ENCODE measurements at places on chromosomes 1 and 21.

- no peak for DNase-seq
Measured at GRCh38 chr1:234463749-234464148, 15.2 kb downstream of the TARBP1 start.

DNA sequence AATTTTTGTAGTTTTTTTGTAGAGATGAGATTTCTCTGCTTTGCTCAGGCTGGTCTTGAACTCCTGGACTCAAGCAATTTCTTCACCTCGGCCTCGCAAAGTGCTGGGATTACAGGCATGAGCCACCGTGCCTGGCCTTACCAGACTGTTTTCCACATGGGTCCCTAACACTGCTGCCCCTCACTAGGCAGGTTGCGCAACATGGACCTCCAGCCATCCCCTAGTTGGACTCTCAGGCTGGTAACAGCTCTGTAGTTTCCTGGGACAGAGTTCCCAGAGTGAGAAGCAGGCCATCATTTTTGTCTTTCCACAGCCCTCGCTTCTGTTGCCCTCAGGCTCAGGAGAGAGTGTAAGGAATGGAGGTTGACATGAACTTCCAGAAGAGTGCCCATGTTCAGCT, 156.1 kb downstream of the CTH start:
- DNase-seq, result no peak

DNA sequence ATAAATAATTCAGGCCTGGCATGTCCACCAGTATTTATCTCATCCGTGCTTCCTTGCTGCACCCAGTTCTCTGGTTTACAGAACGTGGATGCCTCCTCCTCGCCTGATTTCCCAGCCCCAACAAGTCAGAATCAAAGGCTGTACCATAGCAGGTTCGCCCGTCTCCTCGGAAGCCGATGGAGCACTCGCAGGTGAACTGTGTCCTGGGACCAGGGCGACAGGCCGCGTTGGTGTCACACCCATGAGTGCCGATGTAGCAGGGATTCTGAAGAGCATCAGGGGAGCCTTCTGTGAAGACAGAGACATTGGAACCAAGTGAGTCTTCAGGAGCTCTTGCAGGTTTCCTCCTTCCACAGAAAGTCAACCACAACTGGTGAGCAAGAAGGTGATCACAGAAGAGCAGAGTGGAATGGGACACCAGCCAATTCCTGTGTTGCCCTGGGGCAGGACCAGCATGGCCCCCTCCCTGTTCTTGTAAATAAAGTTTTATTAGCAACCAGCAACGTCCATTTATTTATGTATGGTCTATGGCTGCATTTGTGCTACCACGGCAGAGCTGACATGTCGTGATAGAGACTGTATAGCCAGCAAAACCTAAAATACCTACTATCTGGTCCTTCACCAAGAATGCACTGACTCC, 40.8 kb downstream of the NID1 start:
- DNase-seq, result no peak

DNA sequence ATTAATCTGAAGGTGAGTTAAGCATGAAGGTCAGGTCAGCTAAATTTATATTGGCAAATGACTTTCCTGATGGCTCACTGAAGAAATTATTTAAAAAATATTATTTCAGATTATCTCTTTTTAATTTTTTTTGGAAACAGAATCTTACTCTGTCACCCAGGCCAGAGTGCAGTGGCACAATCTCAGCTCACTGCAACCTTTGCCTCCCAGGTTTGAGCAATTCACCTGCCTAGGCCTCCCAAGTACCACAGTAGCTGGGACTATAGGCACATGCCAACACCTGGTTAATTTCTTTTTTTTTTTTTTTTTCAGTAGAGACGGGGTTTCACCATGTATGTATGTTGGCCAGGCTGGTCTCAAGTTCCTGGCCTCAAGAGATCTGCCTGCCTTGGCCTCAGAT, 976.7 kb downstream of the TTLL7 start:
- no peak for DNase-seq
